ENCODE measurements at places on chromosomes 12 and 14. TPM values are rescaled to one million over a fixed set of nuclear protein-coding genes. Genes with fewer than 3 reads are reported as not detected.

CCDC196 gene
- 1.2 TPM for total RNA-seq

LMNTD1 gene
- total RNA-seq: not detected

ZBTB42 gene
- 9.2 TPM for total RNA-seq

P2RX4 gene
- 146 TPM for total RNA-seq

REP15 gene
- 59.1 TPM for total RNA-seq

FITM1 gene
- total RNA-seq: 1.0 TPM

KRT72 gene
- total RNA-seq: not detected

SUOX gene
- total RNA-seq: 24.4 TPM

ZC3H10 gene
- 4.1 TPM for total RNA-seq

NOS1 gene
- total RNA-seq: 0.06 TPM

CCDC184 gene
- total RNA-seq: 0.15 TPM

G2E3 gene
- total RNA-seq: 12.9 TPM

WASHC4 gene
- 36.5 TPM for total RNA-seq

RND1 gene
- total RNA-seq: 2.1 TPM

BMP4 gene
- 17.3 TPM for total RNA-seq

TAS2R8 gene
- not detected for total RNA-seq

HELB gene
- total RNA-seq: 3.8 TPM

IL26 gene
- total RNA-seq: not detected

FIGNL2 gene
- 0.36 TPM for total RNA-seq

DPPA3 gene
- total RNA-seq: not detected

KITLG gene
- 35.2 TPM for total RNA-seq

PTHLH gene
- total RNA-seq: not detected

EIF2S3B gene
- 0.61 TPM for total RNA-seq
